NCI-H2029 treated with DMSO at 0.1 percent for 48 hours (cell line): ENCODE measurements at places on chromosomes 11 and 22.
A peak's percentile ranks its signal among the peaks of the same experiment; 100 is the strongest.

DNA sequence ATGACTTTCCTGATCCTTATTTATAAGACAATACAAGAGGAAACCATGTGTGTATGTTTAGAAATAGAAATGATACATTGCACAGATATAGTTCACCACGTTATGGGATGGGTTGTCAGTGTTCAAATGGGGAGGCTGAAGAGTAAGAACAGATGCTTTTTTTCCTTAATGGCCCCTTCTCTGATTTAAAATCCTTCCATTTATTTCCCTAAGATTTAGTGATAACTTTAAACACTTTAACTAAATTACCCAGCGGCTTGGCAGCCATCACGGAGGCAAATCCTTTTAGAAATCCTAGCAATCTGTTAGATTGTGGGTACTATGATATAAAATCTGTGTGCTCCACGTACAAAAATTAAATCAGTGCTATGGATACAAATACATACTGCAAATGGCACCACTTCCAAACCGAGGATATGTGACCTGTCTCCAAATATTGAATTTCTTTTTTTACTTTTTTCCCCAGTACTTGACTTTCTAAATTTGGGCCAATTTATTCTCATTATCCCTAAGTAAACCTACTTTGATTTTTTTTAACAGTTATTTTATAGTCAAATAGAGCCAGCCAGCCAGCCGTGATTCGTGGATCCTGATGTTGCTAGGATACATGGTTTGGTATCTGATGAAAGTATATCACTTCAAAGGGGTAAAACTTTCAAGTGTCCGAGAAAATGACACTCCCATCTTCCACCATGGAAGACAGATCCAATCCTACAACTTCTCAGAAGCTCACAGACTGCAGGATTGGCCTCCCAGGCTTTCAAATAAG, 46.1 kb downstream of the BDNF start:
- DNase-seq = no peak

DNA sequence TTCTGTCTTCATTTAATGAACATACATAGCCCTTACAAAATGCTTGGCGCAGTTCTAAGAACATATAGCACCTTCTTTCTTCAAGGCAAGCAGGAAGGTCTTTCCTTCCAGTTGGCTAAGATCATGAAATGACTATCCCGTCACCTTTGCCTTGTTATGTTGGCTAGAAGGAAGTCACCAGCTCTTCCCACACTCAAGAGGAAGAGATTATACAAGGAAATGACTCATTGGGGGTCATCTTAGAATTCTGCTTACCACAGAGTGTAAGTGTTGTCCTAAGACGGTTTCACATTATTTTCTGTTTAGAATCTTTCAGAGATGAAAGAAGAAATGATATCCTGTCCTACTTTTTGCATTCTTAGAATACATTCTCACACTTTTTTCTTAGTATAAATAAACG, 808.0 kb upstream of the LUZP2 start:
- no peak for DNase-seq

DNA sequence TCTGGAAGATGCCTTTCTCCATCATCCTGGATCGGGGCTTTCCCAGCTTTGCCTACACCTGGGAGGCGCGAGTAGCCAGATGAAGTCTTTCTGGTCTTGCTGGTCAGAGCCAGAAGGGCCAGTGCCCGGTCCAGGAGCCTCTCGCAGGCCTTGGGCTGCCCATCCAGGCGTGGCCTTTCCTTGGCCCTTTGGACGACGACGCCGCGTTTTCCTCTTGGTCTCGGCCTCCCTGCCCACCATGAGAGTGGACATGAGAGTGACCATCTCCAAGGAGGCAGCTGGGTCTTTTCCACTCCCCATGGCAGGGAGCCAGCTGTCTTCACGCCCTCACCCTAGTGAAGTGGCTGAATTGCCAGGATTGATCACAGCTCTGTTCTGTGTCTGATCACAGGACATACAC, 3.5 kb downstream of the PTDSS2 start:
- DNase-seq = no peak

DNA sequence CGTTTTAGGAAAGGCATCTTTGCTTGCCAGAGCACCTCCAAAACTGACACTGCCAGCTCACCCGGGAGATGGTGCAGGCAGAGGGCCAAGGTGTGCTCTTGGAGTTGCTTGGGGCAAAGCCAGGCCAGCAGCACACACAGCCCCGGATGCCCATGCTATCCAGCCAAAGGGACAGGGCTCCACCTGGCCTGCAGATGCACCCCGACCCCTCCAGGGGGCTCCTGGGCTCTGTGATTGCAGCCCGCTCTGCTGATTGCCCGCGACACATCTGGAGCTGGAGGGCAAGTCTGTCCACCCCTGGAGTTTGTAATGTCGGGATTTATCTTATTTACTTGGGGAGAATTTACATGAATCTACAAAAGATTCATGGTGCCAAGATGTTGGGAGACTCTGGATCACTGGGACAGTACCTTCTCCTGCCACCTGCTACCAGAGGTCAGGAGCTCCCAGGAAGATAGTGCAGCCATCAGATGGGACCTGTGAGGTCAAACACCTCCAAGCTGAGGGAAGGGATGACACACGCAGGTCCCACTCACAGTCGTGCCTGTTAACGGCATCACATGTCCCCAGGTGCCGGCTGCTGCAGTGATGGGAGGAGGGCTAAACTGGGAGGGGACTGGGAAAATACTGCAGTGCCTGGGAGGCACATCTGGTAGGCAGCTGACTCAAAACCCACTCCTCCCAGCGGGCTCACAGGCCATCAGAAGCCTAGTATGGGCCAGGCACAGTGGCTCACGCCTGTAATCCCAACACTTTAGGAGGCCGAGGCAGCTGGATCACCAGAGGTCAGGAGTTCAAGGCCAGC, 17.2 kb downstream of the CBX7 start:
- DNase-seq = no peak

GRCh38 chr22:42773167-42773566, 52.5 kb upstream of the A4GALT start:
- DNase-seq = no peak

GRCh38 chr11:120209746-120210625, 846 bp upstream of the OAF start:
- no peak for DNase-seq

- DNase-seq = no peak
Observed at GRCh38 chr11:96647621-96648020, 257.8 kb downstream of the JRKL start.

GRCh38 chr22:36922711-36923110, 9.3 kb downstream of the CSF2RB start:
- DNase-seq = no peak

GRCh38 chr22:33034753-33035152, 23.4 kb downstream of the SYN3 start:
- peak; percentile 52 for DNase-seq

- peak; percentile 62 for DNase-seq
Observed at GRCh38 chr11:111604392-111605009, 2.3 kb downstream of the SIK2 start.

DNA sequence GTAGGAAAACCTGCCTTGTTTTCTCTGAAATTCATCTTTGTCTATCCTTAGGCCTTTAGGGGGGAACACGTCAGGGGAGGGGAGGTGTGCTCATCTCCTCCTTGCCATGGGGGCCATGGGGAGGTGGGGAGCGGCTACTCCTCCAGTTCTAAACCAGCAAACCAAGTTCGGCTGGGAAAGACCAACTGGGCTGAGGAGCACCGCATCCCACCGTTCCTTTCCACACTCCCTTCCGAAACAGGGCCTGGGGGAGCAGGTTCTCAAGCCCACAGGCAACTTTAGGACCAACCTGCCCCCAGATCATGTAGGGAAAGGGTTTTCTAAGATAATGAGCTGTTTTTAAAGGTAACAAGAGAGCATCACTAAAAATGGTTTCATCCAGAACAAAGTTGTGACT, 77.5 kb upstream of the PITPNB start:
- no peak for DNase-seq

GRCh38 chr11:45301537-45302246, 15.6 kb upstream of the SYT13 start:
- DNase-seq = no peak

DNA sequence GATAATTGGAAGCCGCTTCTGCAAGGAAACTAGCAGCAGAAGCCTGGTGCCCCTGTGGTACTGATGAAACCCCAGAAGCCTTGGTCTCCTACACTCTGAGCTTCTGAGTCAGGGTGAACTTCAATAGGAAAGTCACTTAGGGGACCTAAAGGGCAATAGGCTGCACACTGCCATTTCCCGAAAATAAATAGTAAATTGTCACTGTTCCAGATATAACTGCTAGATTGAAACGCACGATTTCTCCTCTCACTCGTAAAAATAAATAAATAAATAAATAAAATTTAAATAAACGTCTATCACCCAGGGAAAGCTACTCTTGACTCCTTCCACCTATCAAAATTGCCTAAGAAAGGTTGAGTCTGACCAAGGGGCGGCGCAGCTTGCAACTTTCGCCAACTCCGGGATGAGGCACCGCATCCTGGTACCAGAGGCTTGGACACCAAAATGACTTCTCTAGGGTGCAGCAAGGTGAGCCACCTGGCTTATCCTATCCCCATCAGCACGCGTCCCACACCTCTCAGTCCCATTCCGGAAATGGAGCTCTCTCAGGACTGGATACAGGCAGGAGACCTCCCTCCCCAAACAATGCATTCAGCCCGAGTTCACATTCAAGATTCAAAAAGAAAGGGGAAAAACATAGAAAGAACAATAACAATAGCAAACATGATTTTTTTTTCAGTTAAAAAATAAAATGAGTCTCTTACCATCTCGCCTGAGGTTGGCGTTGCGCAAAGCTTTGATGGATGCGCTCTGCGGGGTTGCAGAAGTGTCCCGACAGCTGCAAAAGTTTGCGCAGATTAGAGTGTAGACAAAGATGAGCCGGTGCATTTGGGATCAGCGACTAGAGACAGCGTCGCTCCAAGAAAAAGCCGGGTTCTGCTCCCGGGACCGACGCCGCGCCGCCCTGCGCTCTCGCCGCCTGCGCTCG, 583 bp downstream of the PDGFD start:
- no peak for DNase-seq

- DNase-seq = no peak
Observed at GRCh38 chr11:101292661-101293240, 163.1 kb upstream of the PGR start.

GRCh38 chr11:62559204-62559603, 12.6 kb upstream of the AHNAK start:
- no peak for DNase-seq
